ENCODE measurements at places on chromosomes 13 and 19.

- no peak for DNase-seq
Observed at GRCh38 chr19:49058562-49058961, 1.0 kb upstream of the CGB7 start.

- DNase-seq = no peak
Observed at GRCh38 chr19:33401683-33402420, 28.3 kb downstream of the CEBPG start.

DNA sequence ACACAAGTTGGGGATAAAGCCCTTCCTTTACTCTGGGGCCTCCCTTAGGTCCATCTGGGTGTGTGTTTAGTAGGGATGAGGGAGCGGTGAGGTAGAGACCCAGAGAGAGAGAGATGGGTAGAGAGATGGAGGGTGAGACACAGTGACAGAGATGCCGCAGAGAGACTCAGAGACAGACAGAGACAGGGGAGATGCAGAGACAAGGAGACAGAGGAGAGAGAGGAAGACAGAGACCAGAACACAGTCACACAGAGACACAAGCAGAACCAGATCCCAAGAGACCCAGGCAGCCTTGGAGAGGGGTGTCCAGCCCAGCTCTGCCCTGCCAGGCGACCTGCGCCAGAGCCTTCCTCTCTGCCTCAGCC, 2.4 kb downstream of the KLK1 start:
- no peak for DNase-seq

DNA sequence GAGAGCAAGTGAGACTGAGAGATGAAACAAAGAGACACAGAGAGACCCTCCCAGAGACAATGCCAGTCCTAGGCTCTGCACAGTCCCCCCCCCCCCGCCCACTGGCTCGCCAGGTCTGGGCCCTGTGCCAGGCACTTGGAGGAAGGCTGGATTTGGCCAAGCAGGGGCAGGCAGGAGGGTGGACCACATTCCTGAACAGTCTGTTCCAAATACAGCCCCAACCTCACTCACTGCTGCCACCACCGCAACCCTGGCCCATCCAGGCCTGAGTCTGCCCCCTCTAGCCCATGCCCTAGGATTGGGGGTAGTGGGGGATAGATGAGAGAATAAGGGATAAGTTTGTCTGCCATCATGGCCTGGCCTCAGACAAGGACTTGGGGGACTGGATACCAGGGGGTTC, 19.0 kb downstream of the CYP2F1 start:
- no peak for DNase-seq

DNA sequence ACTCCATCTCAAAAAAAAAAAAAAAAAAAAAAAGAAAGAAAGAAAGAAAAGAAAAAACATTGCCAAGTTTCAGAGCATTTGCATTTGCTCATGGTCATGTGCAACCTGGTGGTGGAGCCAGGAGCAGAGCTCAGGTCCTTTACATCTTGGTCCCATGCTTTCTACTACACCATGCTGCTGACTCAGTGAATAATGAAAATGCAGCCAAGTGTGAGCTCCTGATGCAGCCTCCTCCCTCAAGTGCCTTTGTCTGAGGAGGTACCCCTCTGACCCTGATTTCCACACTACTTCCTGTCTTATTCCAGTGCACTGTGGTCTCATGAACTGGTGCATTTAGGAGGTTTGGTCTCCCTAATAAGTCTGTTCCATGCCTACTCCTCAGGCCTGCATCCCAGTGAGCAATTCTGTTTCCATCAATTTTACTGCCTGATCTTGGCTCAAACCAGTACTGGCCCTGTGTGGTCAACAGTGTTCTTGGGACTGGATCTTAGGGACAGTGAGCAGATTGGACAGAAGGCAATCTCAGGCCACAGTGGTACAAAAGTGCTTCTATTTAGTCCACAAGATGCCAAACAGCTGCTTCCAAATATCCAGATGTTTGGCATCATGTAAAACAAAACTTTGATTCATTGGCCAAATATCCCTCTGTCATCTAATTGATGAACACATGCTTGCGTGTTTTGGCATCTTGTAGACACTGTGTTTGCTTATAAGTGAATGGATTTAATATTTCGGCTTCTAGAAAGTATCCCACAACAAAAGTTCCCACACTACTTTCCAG, 28.8 kb upstream of the LRCH1 start:
- DNase-seq = no peak

DNA sequence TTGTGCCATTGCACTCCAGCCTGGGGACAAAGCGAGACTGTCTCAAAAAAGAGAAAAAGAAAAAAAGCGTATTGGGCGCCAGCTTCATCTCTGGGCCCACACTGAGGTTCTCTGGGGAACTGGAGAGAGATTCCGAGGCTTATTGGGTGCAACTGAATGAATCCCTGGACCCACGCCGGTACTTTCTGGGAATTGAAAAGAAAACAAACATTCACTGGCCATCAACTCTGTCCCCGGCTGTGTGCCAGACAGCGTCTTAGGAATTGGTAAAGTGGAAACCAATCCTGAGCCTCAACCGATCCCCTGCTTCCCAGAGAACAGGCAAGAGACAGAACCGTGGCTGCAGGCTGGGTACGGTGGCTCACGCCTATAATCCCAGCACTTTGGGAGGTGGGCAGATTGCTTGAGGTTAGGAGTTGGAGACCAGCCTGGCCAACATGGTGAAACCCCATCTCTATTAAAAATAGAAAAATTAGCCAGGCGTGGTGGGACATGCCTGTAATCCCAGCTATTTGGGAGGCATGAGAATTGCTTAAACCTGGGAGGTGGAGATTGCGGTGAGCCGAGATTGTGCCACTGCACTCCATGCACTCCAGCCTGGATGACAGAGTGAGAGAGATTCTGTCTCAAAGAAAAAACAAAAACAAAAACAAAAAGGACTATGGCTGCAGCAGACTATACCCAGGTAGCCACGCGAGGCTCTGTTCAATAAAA, 8.6 kb downstream of the ANO8 start:
- DNase-seq = no peak

DNA sequence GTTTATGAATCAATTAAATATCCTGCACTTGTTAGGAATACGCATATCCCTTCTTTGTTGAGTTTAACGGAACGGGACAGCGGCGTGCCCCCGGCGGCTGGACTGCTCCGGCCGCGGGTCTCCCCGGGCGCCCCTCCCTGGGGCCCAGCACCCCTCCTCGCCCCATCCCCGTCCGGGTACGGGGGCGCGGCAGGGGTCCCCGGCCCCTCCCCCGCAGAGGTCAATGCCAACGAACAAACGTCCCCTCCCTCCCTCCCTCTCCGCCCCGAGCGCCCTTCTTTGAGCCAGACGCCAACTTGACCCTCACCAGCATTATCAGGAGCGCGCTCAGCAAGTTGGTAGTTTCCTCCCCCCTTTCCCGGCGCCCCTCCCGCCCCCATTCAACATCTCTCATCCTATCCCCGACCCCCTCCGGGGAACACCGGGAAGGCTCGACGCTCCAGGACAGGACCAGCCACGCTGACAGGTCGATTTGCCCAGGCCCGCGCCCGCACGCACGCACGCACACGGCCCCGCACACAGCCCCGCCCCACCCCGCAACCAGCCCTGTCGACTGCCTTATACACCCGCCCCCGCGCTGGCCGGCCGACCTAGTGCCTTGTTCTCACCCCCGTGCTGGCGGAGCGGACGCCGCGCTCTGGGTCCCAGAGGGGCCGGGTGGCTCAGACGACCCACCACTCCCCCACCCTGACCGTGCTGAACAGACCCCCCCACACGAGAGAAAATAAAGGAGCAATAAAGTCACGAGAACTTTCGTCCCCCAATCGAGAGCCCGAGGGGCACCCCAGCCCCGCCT, 5.0 kb downstream of the LYL1 start:
- no peak for DNase-seq

DNA sequence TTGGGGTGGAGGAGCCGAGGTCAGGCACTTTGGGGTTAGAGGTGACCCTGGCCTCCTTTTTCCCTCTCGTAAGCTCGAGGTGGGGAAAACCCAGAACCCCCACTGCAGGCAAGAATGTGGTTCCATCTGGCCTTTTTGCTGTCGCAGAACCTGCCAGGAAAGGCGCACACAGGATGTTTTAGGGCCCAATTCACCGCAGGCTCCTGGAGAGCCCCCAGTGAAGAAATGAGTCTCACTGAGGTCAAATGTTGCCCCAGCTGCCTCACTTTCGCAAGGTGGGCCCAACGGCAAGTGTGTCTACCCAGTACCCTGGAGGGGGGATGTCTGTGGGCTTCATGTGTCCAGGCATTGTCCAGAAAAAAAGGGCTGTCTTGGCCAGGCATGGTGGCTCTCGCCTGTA, 61.8 kb downstream of the PEX11G start:
- DNase-seq = no peak

GRCh38 chr13:113460064-113460555, 6.8 kb upstream of the ADPRHL1 start:
- no peak for DNase-seq

- no peak for DNase-seq
Observed at GRCh38 chr19:30049846-30050667, 108.0 kb downstream of the URI1 start.

DNA sequence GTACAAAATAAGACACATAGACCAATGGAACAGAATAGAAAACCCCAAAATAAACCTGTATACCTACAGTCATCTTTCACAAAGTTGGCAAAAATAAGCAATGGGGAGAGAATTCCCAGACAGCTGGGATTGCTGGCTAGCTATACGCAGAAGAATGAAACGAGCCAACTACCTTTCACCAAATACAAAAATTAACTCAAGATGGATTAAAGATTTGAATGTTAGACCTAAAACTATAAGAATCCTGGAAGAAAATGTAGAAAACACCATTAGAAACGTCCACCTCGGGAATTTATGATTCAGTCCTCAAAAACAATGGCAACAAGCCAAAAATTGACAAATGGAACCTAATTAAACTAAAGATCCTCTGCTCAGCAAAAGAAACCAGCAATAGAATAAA, 408.1 kb upstream of the SLITRK1 start:
- DNase-seq = no peak

All from activated CD4-positive, CD25-positive, alpha-beta regulatory T cell (primary cell).